ENCODE measurements at places on chromosomes 13 and 19.

DNA sequence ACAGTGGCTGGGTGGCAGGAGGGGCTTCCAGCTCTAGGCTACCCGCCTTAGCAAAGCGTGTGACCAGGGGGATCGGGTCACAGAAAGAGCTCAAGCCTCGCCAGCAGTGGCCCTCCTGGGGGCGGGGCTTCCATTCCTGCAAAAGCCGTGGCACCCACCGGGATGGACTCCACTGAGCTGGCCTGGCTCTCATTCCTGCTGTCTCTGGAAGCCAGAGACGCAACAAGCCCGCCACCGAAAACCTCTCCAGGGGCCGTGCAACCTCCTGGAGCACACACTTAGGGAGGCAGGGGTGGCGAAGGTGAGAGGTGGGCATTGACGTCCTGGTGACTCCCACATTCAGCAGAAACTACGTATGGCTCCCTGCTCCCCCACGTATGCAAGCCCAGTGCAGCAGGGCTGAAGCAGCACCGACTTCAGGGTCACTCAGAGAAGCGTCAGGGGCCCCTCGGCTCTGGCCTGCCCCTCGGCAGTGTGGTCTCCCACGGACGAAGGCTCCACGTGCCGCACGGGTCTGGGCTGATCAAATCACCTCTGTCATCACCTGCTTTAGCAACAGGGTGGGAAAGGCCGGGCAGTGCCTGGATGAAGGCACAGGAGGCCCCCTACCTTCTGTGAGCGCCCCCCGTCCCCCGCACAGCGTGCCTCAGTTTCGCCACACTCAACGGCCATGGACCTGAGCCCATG lies 3.1 kb downstream of the C19orf25 start:
- no peak for DNase-seq

DNA sequence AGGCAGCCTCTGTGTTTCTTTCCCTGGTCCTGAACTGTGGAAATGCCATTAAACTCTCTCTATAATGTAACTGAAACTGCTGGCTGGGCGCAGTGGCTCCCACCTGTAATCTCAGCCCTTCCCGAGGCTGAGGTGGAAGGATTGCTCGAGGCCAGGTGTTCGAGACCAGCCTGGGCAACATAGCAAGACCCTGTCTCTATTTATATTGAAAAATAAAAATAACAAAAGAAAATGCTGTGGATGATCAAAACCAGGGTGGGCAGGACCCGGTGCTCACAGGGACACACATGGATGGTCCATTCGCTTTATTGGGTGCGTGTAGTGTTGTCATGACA lies 3.5 kb downstream of the MPV17L2 start:
- no peak for DNase-seq

- DNase-seq: no peak
These were observed 145.8 kb downstream of the KDM4B start for GRCh38 chr19:5114727-5115126.

DNA sequence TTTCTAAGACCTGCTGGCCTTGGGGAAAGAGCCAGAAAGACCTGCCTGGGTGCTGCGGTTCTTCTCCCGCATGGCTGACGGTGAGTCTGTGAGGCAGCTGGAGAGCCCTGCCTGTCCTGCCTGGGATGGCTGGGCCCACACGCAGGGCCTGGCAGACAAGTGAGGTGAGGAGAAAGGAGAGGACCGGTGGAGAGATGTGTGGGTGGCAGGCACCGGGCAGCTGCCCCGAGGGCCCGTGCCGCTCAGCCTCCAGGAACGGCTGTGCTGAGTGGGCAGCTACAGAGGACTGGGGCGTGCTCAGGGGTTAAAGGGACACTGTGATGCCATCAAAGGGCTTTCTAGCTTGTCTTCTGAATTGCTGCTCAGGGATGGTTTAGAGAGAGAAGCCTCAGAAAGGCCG lies 53.8 kb downstream of the MLLT1 start:
- no peak for DNase-seq

- DNase-seq: no peak
These were observed 202.4 kb downstream of the RFC3 start for GRCh38 chr13:34020388-34020787.

DNA sequence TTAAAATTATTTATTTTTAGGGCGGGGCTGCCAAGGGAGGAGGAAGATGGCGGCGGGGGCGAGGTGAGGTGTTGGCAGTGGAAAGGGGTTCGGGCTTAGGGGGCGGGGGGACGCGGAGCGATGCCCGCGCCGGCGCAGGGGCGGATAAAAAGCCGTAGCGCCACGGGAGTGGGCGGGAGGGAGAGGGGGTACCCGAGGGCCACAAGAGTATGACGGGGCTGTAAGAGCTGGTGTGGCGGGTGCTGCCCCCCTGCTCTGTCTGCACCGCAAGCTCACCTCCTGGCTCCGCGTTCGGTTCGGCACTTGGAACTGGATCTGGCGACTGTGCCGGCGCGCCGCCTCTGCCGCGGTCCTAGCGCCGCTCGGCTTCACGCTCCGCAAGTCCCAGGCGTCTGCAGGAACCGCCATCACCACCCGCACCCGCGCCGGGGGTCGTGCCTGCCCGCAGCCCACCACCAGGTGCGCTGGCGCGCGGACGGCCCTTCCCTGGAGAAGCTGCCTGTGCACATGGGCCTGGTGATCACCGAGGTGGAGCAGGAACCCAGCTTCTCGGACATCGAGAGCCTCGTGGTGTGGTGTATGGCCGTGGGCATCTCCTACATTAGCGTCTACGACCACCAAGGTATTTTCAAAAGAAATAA lies 265.2 kb upstream of the SGCG start:
- no peak for DNase-seq

DNA sequence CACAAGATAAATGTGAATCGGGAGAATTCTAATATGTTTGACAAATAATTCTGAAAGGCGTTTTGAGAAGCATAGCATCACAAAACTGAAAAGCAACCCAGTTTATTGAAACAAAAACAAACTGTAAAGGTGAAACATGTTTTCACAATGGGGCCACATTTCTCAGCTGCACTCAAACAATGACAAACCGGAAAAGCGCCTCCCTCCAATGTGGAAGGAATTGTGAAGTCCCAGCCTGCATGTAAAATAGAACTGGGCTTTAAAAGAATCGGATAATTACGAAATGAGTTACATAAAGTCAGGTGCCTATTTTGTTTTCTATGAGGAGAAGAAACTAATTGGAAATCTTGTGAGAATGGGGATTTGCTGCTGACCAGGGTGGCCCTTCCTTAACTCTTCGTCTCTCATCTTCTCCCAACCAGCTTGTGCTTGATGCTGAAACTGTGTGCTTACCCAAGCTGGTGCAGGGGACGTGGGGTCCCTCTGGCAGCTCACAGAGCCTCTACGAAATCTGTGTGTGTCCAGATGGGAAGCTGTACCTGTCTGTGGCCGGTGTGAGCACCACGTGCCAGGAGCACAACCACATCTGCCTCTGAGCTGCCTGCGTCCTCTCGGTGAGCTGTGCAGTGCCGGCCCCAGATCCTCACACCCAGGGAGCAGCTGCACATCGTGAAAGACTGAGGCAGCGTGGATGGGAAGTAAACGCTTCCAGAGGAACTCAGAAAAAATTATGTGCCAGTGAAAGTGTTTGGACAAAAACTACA lies 109.4 kb downstream of the SACS start:
- no peak for DNase-seq

DNA sequence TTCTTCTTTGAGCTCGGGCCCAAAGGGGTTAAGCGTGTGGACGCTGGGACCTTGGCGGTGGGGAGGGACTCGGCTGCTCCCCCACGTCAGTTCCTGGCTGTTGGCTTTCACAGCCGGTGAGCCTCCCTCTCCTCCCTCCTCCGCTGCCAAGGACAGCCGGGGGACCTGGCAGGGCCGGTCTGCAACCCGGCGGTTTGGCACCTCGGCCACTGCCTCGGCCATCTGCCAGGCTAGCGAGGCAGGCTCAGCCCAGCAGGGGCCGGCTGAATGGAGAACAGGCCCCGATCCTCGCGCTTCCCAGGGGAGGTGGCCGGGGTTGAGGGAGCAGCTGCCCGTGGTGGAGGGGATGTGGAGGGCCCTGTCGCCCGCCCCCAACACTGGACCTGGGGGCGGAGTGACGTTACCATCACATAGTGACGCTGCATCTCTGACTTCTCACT lies 5.0 kb downstream of the TLE5 start:
- DNase-seq: no peak

DNA sequence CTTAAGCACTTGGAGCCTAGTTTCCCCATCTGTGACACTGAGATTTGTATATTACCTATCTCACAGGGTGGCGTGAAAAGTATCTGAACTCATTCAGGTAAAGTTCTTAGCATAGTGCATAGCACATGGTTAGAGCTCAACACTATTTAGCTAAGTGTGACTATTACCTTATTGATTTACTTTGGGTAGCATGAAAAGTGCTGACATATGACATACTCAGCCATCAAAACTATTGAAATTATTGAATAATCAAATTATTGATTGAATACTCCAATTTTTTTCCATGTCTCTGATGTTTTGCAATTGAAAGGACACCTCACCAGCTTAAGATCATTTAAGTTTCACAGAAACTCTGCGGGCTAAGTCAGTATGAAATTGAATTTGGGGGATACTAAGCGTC lies 715.0 kb downstream of the EFNB2 start:
- DNase-seq: no peak

DNA sequence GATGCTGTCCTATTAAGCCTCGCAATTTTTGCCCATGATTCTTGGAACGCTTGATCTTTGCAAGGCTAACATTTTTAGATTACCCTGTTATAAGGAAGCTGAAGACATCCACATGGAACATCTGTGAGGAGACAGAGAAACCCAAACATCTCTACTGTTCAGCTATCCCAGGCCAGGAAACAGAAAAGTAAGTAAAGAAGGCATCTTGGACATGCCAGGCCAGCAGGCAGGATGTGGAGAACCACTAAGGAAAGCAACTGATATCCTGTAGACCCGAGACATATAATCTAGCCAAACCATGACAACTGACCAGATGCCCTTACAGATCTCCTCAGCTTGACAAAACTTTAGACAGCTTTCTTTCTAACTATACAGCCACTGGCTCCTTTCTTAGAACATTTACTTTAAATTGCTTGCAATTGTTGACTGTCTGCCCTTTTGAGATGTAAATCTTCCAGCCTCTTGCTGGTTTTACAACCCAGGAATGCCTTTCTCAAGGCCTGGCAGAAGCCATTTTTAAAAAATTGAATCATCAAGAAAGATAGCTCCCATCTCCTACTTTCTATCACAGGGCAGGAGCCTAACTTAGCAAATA lies 255.8 kb upstream of the DACH1 start:
- DNase-seq: no peak

GRCh38 chr19:27580906-27581305 lies 1632.0 kb downstream of the UQCRFS1 start:
- DNase-seq: no peak

DNA sequence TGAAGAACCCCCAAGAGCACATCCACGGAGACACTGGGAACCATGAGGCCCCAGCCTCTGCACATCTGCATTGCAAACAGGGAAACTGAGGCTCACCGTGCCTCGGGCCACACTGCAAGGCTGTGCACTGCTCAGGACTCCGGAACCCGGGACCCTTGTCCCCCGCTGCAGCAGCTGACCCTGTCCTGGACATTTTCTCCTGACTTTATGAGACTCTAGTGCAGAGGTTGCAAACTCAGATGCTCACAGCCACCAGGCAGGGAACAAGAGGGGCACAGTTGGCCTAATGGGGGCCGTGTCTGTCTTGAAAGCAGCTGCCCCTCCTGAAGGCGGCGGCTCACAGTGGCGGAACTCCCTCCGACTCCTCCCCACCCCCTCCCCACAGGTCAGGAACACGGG lies 16.5 kb upstream of the IGLON5 start:
- DNase-seq: no peak
